ENCODE measurements at places on chromosomes 11 and 22. TPM values are rescaled to one million over a fixed set of nuclear protein-coding genes. Genes with fewer than 3 reads are reported as not detected.

Gene PNPLA2
- 63.5 TPM for total RNA-seq

Gene FGF4
- not detected for total RNA-seq

Gene CCDC179
- total RNA-seq: not detected

Gene ESAM
- 12.4 TPM for total RNA-seq

Gene GTSE1
- total RNA-seq: 29.9 TPM

Gene SPINDOC
- 52.9 TPM for total RNA-seq

Gene KDM4E
- total RNA-seq: not detected

Gene HEPN1
- total RNA-seq: not detected

Gene KRTAP5-10
- not detected for total RNA-seq

Gene C22orf15
- total RNA-seq: not detected

Gene RIBC2
- total RNA-seq: 3.2 TPM

Gene ATF4
- 416 TPM for total RNA-seq

Gene MS4A7
- total RNA-seq: not detected

Gene BARX2
- total RNA-seq: not detected

Gene OSBPL5
- 5.3 TPM for total RNA-seq

Gene OR52A1
- not detected for total RNA-seq

Gene ZP1
- 0.11 TPM for total RNA-seq

Gene SAA4
- total RNA-seq: not detected

Gene KCNK4
- 0.24 TPM for total RNA-seq

Gene NFAM1
- not detected for total RNA-seq

Gene CHRNA10
- total RNA-seq: 1.3 TPM

Gene DEPDC7
- total RNA-seq: 7.9 TPM

Gene ROBO4
- total RNA-seq: not detected

Gene OR4C46
- not detected for total RNA-seq

Gene IGSF22
- not detected for total RNA-seq

Gene TSGA10IP
- total RNA-seq: not detected

Gene ANKK1
- 0.12 TPM for total RNA-seq

Gene F2
- total RNA-seq: 2.1 TPM

Gene NCAM1
- total RNA-seq: not detected

Gene RFPL1
- not detected for total RNA-seq

Gene PACSIN3
- 30.0 TPM for total RNA-seq
